ENCODE measurements at places on chromosomes 1 and 21. TPM values are rescaled to one million over a fixed set of nuclear protein-coding genes. Genes with fewer than 3 reads are reported as not detected.

Gene PER3
- total RNA-seq: 20.3 TPM

Gene KCNJ9
- total RNA-seq: not detected

DNA sequence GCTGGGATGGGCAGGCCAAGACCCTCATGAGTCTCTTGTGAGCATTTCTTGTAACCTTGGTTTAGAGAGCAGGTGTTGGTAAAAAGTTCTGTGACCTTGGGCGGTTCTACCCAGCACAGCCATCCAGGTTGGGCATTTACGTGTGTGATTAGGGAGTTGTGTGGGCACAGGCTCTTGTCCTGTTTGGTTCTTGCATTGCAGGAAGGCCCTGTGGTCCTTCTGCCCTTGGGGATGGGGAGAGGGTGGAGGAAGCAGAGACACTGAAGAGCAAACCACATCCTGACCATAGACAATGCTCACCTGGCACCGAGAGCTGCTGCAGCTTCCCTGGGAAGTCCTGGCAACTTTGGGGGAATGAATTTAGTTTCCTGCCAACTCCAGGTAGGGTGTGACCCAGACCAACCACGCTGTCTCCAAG lies 25.6 kb downstream of the RNF187 start:
- H3K27me3 ChIP-seq: no peaks in the 10 kb centered on the region
- H3K4me3 ChIP-seq: no peak overlapping the region
- no peaks in the 10 kb centered on the region for H3K4me1 ChIP-seq

DNA sequence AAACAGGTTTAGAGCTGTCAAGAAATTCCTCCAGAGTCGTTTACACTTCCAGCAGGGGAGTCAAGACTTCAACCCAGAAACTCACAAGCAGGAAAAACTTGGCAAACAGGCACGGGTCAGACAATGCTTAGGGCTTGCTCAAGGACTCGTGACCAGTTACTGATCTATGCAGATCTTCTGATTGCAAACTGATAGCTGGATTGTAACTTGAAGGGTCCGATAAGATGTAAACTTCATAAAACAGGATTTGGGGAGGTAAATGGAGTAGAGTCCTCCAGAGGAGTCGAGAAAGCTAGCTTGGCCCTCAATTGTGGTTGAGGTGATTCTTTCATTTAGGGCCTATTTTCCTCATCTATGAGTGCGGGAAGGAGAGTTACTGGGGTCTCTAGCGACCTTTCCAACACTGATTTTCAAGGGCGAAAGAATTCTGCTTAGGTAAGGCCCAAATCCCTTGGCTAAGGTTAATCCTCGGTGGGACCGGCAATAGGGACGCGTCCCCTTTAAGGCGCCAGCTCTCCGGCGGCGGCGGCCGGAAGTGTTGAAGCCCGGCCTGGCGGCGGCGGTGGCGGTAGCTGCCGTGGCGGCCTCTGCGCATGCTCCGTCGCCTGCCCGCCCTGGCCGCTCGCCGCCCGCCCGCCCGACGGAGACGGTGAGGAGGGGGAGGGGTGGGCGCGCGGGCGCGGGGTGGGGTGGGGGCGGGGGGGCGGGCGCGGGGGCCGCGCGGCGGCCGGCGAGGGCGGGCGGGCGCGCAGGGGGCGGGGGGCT lies at the start of gene GMEB1:
Gene GMEB1 (plus strand): TSS at position 594 of the 765 bp plus-strand sequence. CDS start 14,829 bp downstream, outside the sequence.
- peak; percentile 87 for DNase-seq
- no peaks in the 10 kb centered on the region for H3K27me3 ChIP-seq
- H3K36me3 ChIP-seq: no peaks in the 10 kb centered on the region

DNA sequence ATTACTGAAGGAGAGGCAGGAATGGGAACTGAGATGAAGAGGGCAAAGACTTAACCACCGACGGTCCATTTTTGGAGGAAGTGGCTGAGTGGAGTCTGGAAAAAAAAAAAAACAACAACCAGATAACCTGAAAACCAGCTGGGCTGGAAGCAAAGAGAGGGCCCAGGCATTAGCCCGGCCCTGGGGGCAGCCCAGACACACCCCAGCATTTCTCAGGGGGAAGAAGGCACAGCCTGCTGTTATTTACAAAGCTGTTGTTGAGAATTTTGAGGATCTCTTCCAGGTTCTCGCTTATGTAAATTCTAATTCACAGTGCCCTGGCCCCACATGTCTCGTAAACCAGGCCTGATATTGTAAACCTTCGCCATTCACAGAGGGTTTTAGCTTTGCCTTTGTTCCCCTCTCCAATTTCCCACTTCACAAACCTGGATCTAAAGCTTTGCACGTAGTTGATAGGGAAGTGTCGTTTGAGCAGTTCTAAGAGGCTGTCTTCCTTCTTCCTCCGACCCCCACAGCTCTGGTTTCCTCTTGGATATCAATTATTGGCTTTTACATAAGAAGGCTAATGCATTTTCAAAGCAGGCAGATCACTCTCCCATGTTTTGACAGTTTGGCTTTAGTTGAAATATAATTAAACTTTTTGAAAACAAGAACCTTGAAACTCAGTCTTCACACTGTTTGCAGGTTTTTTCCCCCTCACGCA lies 161.8 kb upstream of the IRF2BP2 start:
- no peaks in the 10 kb centered on the region for H3K4me1 ChIP-seq
- no peak overlapping the region for H3K27ac ChIP-seq
- H3K27me3 ChIP-seq: no peaks in the 10 kb centered on the region
- no peak for DNase-seq

GRCh38 chr1:46364612-46365011 lies 24.0 kb downstream of the NSUN4 start:
- H3K4me3 ChIP-seq: no peak overlapping the region
- no peak overlapping the region for H3K27ac ChIP-seq
- no peak for DNase-seq
- no peaks in the 10 kb centered on the region for H3K4me1 ChIP-seq
- H3K27me3 ChIP-seq: no peaks in the 10 kb centered on the region

DNA sequence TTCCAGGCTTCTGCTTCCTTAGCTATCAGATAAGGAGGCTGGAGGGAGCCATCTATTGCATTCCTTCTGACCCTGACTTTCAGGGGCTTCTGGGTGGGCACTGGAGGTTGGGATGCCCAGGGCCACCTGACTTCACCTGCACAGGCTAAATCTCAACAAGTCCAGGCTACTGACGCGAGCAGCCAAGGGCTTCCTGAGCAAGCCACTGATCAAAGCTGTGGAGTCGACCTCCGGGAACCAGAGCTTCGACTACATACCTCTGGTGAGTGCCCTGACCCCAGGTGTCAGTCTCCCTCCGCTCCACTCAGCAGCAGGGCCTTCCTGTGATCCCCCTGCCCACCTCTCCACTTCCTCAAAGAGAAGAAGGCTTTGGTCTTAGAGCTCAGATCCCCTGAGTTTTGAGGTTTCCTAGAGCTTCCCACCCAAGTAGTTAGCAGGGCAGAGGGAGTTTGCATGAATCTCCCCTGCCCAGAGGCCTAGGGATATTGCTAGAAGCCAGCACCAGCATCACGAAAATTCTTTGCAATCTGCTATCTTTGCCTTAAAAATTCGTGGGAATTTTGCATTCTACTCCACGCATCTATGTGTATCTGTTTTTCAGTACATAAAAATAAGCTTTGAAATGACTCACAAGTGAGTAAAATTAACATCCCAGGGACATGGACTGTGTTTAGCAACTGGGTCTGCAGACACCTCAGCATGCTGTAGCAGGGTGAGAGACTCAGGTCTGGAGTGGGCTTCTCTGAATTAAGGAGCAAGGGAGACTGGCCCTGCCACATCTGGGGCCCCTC lies 61.4 kb downstream of the VWA5B1 start:
- no peaks in the 10 kb centered on the region for H3K27me3 ChIP-seq
- DNase-seq: no peak
- H3K36me3 ChIP-seq: no peaks in the 10 kb centered on the region
- no peaks in the 10 kb centered on the region for H3K4me1 ChIP-seq
- no peak overlapping the region for H3K27ac ChIP-seq

DNA sequence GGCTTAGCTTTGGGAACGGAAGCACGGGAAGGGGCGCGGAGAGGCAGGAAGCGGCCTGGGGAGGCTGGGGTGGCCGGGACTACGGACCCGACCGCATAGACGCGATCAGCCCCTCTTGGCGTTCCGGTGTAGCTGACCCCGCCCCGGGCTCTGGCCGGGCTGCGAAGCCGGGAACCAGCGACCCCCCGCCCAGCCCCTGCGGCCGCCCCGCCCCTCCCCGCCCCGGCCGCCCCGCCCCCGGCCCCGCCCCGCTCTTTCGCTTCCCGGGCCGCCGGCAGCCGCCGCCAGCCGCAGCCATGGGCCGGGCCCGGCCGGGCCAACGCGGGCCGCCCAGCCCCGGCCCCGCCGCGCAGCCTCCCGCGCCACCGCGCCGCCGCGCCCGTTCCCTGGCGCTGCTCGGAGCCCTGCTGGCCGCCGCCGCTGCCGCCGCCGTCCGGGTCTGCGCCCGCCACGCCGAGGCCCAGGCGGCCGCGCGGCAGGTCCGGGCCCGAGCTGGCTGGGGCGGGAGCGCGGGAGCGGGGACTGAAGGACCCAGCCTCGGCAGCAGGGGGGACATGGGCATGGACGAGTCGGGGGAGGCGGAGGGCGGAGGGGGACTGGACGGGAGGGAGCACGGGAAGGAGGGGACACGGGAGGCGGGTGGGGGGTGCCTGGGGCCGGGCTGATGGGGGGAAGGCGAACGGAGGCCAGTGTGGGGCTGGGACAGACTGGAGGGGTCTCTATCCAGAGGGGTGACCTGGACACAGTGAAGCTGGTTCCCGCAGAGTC lies at the start of gene SELENON:
Gene SELENON (plus strand): TSS at position 259 of the 768 bp plus-strand sequence. CDS start 38 bp downstream, at position 297.
- H3K4me3 ChIP-seq: peak within 1 kb of the TSS; percentile 47
- no peaks in the 10 kb centered on the region for H3K36me3 ChIP-seq
- H3K4me1 ChIP-seq: peaks cover 5% of the 10 kb centered on the region
- H3K27me3 ChIP-seq: no peaks in the 10 kb centered on the region
- DNase-seq: peak; percentile 78

GRCh38 chr1:14894811-14895560 lies 258.6 kb upstream of the TMEM51 start:
- H3K4me3 ChIP-seq: no peak overlapping the region
- H3K27ac ChIP-seq: no peak overlapping the region
- no peak for DNase-seq
- no peaks in the 10 kb centered on the region for H3K36me3 ChIP-seq

DNA sequence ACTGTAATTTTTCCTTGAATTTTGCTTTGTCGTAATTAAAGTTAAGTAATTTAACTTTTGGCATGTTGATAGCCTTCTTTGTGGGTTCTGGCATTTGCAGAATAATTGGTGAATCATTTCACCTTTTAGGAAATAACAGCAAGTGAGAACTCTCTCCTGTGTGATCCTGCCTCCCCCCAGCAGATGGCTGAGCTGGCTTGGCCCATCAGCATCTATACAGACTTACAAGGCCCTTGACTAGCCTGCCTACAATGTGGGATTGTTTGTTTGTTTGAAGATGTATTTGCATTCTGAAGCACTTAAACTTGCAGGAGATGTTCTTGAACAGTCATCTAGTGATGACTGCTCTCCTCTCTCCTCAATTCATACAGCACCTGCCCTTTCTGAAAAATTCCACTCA lies 55.9 kb downstream of the MACO1 start:
- no peak overlapping the region for H3K4me3 ChIP-seq
- no peaks in the 10 kb centered on the region for H3K27me3 ChIP-seq
- H3K4me1 ChIP-seq: peaks cover 4% of the 10 kb centered on the region
- no peak overlapping the region for H3K27ac ChIP-seq
- H3K36me3 ChIP-seq: no peaks in the 10 kb centered on the region

DNA sequence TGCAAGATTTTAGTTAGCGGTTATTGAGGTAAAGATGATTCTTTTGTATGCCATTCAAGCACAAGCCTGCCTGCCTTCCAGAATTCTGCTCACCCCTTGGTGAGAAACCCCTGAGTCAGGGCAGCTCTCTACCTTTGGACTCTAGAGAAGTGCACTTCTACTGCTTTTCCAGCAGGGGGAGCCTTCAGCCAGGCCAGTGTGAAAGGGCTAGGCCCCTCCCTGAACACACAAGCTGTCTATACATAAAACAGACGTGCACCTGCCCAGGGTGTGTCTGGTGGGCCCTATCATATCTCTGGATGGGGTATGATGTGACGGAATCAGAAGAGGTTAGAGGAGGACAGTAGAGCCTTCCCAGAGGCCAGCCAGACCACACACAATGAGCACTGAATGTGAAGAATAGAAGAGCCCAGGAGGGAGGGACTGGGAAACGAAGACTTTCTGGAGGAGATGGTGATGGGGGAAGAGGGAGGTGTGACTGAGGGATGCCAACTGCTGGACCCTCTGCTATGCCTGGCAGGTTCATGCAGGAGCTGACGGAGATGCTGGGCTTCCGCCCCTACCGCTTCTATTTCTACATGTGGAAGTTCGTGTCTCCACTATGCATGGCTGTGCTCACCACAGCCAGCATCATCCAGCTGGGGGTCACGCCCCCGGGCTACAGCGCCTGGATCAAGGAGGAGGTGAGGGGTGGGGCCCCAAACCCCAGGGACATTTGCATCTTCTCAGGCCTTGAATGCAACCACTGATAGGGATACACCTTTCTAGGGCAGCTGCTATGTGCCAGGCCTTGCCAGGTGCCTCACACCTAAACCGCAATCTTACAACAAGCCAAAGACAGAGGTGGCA lies 13.0 kb upstream of the KCNC4 start:
- H3K27me3 ChIP-seq: no peaks in the 10 kb centered on the region
- no peaks in the 10 kb centered on the region for H3K4me1 ChIP-seq
- DNase-seq: no peak
- H3K4me3 ChIP-seq: no peak overlapping the region
- no peaks in the 10 kb centered on the region for H3K36me3 ChIP-seq

DNA sequence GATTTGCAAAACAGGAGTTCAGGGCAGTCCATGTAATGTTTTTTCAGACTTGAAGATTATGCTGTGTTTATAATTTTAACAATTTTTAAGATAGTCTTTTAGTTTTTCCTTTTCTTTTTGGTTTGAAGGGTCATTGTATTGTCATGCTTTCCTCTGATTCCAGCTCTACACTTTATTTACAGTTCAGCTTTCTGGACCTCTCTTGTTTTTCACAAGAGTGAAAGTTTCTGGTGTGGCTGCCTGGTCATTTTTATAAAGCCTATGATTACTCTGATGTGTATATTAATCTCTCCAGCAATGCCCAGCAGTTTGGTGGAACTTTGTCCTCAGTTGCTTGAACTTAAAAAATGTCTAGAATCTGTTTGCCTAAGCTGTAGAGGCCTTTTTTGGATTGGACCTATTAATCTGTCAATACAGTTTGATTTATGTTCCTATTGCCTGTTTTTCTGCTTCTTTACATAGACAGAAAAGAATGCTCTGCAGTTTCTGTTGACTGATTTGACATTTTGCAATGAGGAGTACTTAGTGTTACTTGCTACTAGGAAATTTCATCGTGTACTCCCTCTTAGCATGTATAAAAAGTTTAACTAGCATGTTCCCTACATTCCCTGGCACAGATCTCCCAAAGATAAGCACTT lies 52.2 kb downstream of the XCL2 start:
- H3K27me3 ChIP-seq: no peaks in the 10 kb centered on the region
- H3K4me3 ChIP-seq: no peak overlapping the region
- no peak for DNase-seq
- no peaks in the 10 kb centered on the region for H3K4me1 ChIP-seq
- no peaks in the 10 kb centered on the region for H3K36me3 ChIP-seq

GRCh38 chr1:21346365-21347071 lies 56.3 kb upstream of the ECE1 start:
- H3K4me1 ChIP-seq: peaks cover 6% of the 10 kb centered on the region
- no peaks in the 10 kb centered on the region for H3K27me3 ChIP-seq
- no peak overlapping the region for H3K27ac ChIP-seq
- H3K36me3 ChIP-seq: no peaks in the 10 kb centered on the region
- peak overlapping the region; percentile 64 for H3K4me3 ChIP-seq
- DNase-seq: no peak

Measured in ovary (tissue), 10 donors.